ENCODE measurements at places on chromosomes 4 and X.

DNA sequence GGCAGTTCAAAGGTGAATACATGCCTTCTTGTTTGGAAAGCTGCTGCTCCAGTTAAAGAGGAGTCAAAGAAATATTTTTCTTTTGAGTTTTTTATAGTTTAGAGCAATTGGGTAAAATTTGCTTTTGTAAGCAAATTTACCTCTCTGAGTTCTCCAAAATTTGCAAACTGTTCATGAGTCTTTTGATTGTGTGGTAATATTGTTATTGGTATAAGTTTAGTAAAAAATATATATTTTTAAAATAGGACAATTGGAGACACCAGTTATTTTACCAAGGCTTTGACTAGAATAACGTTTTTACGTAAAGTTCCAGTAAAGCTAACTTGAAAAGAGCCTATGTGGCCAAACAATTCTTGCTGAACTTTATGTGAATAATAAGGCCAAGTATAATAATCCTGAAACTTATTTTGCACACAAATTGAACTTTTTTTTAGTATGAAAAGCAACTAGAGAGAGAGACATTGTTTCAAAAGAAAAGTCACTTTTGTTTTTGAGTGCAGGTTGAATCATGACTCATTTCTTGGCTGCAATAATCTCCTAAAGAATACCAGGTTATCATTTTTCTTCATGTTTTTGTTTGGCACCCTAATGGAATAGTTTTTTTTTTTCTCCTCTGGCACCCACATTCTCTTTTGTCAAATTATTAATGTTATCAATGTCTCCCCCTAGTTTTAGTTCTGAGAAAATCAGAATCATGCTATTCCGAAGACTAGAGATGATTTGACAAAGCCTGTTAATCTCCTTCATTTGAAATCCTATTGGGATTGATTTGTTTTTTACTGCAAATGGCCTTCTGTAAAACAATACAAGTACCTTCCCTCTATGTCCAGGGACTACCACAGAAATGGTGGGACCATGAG is 57.1 kb downstream of the UGT2B10 start:
- DNase-seq, result no peak

GRCh38 chr4:51836549-51836948 is 6.4 kb upstream of the DCUN1D4 start:
- DNase-seq, result no peak

DNA sequence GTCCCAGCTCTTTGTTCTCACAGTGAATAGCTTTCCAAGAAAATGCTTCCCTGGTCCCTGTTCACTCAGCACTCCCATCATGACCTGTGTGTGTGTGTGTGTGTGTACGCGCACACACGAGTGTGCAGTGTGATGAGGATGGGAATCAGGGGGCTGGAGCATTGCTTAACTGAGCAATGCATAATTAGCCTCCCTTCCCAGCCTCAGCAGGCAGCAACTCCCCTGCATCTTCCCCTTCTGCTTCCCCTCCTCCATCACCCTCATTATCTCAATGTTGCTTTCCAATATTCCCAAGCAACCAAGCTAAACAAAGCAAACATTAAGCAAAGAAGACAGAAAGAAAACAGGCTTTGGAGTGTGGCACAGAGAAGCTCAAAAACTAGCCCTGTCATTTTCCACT is 137.0 kb downstream of the RBM47 start:
- no peak for DNase-seq

DNA sequence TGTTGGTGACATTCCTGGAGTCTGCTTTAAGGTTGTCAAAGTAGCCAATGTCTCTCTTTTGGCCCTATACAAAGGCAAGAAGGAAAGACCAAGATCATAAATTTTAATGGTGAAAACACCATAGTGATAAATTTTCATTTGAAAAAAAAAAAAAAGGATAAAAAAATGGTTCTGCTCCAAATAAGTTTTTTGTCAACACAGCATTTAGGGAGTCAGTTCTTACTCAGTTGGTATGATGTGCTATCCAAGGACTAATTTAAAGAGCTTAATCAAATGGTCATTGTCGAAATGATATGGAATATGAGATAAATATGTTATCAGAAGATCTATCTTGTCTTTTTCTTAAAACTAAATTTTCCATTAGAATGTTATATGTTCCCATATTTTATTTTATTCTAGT is 83.9 kb downstream of the PCDH18 start:
- DNase-seq, result no peak

GRCh38 chr4:49018718-49019295 is 32.7 kb downstream of the CWH43 start:
- no peak for DNase-seq

GRCh38 chrX:104270916-104271512 is 16.3 kb upstream of the ESX1 start:
- peak; percentile 70 for DNase-seq

DNA sequence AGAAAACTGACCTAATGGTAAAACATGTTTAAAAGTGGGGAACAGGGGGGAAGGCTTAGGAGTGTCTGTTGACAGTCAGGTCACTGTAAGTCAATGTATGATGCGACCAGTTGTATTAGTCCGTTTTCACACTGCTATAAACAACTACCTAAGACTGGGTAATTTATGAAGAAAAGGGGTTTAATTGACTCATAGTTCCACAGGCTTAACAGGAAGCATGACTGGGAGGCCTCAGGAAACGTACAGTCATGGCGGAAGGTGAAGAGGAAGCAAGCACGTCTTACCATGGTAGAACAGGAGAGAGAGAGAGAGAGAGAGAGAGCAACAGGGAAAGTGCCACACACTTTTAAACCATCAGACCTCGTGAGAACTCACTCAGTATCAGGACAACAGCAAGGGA is 13.0 kb upstream of the PLAC1 start:
- DNase-seq, result no peak

DNA sequence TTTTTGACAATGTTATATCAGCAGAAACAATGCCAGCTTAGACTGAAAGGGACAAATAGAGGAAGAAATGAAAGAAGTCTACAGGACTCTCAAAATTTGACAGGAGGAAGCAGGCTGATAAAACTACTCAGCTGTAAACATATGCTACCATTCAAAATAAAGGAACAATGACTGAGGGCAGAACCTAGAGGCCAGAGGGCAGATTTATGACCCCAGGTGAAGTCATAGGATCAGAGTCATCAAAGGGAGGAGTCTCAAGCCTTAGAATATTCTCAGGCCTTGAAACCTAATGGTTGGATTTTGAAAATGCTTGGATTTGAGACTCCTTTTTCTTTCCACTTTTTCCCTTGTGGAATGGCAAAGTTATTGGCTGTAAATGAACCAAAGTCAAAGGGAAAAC is 17.0 kb upstream of the SYTL5 start:
- no peak for DNase-seq

DNA sequence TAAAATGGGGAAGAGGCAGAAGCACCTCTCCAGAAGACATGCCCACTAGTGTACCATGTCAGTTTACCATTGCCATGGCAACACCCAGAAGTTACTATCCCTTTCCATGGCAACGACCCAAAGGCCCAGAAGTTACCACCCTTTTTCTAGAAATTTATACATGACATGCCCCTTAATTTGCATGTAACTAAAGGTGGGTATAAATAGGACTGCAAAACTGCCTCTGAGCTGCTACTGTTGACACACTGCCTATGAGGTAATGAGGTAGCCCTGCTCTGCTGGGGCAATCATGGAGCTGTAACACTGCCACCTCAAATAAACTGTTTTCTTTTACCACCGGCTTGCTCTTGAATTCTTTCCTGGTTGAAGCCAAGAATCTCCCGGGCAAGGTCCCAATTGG is 13.9 kb upstream of the BEX4 start:
- no peak for DNase-seq

DNA sequence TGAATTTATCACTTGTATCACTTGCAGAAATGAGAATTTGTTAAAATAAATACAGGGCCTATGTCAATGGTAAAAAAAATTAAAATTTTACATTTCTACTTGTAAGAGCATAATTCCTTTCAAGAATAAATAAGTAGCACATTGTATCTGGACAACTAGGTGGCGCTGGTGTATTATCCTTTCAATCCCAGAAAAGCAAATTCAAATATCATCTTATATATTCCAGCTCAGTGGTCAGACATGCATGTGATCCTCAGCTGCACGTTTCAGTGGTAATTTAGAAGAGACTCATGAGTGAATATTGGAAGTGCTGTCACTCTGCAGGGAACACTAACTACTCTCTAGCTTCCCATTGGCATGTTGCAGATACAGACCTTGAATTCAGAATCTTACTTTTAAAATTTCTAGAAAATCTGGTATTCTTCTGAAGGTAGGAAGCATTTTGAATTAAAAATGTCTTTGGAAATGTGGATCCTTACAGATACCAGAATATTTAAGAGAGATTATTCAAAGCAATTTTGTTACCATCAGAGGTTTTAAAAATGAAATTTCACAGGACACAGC is 1414.7 kb upstream of the TENM3 start:
- DNase-seq, result no peak

DNA sequence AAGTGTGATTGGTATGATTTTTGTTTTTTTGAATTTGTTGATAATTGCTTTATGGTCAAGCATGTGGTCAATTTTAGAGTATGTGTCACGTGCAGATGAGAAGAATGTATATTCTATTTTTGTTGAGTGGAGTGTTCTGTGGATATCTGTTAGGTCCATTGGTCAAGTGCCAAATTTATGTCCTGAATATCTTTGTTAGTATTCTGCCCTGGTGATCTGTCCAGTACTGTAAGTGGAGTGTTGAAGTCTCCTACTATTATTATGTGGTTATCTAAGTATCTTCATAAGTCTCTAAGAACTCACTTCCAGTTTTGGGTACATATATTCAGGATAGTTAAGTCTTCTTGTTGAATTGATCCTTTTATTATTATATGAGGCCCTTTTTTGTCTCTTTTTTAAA is 372.9 kb upstream of the MAOA start:
- no peak for DNase-seq

- DNase-seq, result no peak
Observed at GRCh38 chr4:75555294-75556164, at the start of gene ODAPH. TSS of gene ODAPH (plus strand) at chr4:75556066. CDS start at chr4:75556083, 17 bp downstream.

DNA sequence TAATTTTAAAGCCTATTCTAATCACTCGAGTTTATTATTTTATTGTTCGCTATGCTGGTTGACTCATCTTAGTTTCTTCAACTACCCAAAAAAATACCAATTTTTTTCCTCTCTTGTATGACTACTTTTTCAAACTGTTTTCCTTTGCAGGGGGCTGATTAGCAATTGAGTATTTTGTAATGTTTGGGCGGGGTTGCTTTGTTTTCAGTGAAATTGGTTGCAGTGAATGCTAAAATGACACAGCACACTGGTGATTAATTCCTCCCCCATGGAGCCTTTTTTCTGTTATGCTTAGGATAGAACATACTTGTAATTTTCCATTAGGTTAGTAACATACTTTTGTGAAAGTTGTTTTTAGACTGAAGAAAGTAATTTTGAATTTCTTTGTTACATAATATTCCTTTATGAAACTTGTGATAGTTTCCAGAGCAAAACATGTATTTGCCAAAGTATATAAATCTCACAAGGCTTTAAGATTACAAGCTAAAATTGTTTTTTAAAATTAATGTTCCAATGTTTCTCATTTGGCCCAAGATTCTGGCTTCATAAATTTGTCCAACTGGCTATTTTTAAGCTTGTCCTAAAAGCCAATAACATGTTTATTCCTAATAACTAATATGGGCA is 120.4 kb downstream of the CHIC1 start:
- DNase-seq, result no peak

DNA sequence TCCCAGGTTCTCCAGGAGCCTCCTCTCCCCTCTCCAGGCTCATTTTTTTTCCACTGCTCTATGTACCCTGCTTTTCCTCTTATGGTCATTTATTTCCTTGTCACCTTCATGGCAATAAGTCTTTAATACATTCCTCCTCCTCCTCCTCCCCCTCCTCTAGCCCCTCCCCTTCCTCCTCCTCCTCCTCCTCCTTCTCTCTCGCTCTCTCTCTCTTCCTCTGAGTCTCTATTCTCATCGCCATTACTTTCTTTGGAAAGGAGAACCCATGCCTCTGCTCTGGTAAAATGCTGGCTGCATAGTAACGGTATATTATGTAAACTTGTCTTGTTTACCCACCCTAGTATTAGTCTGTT is 35.7 kb downstream of the ARHGAP24 start:
- no peak for DNase-seq

- DNase-seq, result no peak
Observed at GRCh38 chr4:13670456-13671160, 43.1 kb upstream of the BOD1L1 start.

GRCh38 chr4:84614891-84615290 is 32.0 kb downstream of the CDS1 start:
- no peak for DNase-seq

DNA sequence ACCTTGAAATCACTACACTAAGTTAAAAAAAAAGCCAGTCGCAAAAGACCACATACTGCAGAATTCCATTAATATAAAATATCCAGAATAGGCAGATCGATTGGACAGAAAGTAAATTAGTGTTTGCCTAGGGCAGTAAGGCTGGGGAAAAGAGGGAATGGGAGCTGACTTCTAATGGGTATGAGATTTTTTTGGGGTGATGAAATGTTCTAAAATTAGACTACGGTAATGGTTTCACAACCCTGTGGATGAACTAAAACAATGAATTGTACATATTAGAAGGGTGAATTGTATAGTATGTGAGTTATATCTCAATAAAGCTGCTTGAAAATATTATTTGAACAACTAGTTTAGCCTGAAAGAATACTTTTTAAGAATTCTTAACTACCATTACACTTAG is 6.7 kb upstream of the GPRIN3 start:
- no peak for DNase-seq

DNA sequence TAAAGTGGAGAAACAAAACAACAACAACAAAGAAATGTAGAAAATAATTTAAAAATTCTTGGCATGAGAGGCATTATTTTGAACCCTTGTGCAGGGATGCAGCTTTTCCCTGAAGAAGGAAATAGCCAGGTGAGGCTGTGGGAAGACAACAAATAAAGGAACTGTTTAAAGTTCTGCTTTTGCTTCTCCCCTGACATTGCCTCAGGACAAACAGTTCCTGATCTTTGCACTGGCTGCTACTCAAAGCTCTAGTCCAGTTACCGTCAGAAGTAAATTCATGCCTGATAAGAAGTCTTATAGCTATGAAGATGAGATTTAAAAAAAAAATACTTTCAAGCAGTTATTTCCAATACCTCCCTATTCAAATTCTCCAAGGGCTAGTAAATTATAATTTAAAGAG is 233.8 kb downstream of the IL15 start:
- no peak for DNase-seq

DNA sequence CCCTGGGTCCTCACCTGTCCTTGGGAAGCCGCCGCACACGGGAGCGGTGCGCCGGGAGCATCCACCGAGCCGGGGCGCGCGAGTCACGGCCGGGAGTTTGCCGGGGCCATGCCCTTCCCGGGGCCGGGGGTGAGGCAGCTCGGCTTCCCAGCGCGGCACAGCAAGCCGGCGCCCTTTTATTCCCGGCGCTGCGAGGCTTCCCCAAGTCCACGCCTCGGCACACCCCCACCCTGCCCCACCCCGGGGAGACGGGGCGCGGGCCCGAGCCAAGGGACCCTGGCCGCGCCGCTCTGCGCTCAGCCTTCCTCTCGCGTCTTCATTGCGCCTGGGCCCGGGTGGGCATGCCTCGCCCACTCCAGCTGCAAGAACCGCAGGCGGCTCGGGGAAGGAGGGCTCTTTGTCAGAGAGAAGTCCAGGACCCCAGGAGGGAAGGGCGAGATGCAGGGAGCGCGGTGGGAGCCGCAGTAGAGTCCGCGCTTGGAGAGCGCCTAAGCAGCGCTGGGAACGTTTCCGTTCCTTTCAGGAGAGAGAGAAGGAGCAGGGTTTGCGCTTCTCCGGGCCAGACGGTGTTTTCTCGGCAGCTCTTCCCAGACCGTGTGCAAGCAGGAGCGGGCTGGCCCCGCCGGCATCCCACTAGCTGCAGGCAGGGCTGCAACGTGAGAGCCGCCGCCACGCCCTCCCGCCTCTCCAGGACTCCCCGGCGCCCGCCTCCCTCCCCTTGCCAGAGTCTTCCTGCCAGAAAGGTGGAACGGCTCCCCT is at the start of gene MXRA5:
Gene MXRA5, minus strand, starts transcription at position 152 of the 759 bp plus-strand sequence. CDS start 2,819 bp downstream, outside the sequence.
- DNase-seq, result no peak

GRCh38 chrX:43813898-43814297 is 68.4 kb downstream of the MAOB start:
- no peak for DNase-seq
